ENCODE measurements at places on chromosomes 3 and 15.
A peak's percentile ranks its signal among the peaks of the same experiment; 100 is the strongest.

DNA sequence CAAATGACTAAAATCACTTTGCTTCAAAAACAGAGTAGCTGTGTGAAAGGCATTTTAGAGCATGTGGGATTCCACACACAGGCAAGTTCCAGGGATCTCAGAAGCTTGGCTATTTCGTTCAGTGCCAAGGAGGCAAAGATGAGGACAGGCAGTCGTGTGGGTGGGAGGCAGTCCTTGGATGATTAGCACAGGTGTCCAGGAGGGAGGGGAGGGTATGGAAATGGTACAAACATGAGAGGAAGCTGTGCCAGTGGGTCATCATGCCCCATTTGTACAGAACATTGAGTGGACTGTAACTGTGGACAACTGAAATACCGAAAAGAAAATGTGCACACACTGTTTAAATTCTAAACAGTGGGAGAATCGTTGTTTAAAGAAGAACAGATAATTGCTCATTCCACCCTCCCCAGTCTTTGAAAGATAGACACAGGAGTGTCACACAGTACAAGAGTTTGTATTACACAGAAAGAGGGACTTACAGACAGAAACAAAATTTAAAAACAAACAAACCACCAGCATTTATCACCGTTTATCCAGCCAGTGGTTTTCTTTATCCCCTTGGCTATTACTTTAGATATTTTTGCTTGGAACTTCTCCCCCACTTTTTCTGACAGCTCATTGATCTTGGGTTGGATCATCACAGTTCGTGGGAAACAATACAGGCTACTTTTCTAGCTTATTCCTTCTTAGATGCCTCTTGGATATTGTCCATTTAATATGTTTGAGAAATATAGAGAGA lies 122.9 kb downstream of the GREM1 start:
- DNase-seq: no peak

- no peak for DNase-seq
These were observed 51.6 kb downstream of the SLC2A2 start for GRCh38 chr3:170974872-170975271.

- DNase-seq: no peak
These were observed 302.1 kb downstream of the FHIT start for GRCh38 chr3:60949146-60949545.

GRCh38 chr3:72550582-72551262 lies 297.5 kb downstream of the SHQ1 start:
- no peak for DNase-seq

GRCh38 chr3:31692751-31693150 lies 160.0 kb downstream of the STT3B start:
- DNase-seq: no peak

- no peak for DNase-seq
These were observed 27.6 kb upstream of the C15orf39 start for GRCh38 chr15:75174102-75174501.

DNA sequence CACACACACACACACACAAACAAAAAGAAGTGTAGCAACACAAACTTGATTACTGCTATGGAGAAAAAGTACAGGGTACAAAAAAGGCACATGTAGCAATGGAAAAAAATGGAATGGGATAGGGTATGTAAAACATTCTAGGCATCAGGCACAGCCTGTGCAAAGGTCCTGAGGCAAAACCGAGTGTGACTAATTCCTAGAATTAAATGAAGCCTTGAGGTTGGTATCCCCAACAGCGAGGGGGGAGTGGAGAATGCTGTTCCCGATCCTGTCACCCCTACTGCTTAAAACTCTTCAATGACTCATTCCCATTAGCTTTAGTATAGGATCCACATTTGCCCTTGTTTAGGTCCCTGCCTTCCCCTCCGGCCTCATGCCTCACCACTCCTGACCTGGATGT lies 37.9 kb downstream of the RHCG start:
- no peak for DNase-seq

- no peak for DNase-seq
These were observed 384.7 kb downstream of the NTRK3 start for GRCh38 chr15:87871731-87872320.

DNA sequence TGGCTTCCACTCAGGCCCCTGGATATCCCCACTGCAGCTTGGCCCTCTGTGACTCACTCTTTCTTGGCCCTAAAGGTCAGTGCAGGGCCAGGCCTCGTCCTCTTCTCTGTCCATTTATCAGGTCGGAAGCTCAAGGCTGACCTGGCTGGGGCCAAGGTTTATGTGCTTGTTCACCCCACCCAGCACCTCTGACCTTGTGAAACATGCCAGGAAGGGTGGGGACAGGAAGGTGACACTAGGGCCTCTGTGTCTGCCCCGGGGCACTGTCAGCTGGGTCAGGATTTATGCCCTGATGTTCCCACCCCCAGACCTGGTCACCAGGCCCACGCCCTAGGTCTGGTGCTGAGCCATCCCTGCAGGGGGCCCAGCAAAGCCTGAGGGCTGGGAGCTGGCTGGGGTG lies 103.8 kb downstream of the FBLN2 start:
- DNase-seq: no peak

DNA sequence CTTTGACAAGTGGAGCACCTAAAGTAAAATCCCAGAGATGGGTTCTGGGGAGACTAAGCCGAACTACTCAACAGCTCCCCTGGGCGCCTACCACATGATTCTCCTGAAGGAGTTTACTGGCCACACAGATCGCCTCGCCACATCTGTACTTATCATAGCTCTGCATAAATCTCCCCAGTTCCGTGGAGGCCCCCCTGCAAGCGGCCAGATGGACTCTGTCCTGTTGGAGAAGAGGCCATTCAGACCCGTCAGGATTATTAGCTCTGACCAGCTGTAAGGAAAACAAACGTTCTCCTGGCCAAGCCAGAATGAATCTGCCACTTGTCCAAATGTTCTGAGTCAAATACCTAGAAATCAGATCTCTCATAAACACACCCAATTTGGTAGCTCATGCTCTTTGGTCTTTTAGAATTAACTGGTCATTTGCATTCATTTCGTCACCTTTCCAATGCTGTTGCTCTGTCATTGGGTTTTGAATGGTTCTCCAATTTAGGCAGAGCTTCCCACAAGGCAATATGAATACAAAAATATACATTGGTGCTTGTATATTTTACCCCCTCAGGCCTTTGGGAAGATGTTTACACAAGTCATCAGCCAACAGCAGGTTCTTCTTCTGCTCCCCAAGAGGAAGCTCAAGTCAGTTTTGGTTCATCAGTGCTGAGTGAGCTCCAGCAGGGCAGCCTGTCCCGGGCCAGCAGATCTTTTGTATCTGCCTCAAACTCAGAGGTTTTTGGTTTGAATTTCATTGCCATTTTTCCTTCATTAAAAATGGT lies 124.5 kb downstream of the THSD4 start:
- no peak for DNase-seq

- DNase-seq: peak; percentile 26
These were observed 559.6 kb downstream of the MCTP2 start for GRCh38 chr15:94791008-94791407.

DNA sequence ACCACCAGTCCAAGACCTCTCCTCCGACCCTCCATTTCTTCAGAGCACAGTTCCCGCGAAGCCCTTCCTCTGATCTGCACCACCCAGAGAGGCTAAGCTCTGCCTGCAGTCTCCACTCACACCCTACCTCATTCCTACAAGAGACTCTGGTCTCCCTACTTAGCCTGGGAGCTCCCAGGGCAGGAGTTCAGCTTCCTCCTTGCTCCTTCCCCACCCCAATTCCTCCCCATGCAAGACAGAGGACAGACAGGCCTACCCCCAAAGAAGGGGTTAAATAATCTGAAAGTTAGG lies 12.6 kb upstream of the VIPR1 start:
- DNase-seq: no peak

Measured in epithelial cell of prostate (primary cell).